DMS53 (cell line): ENCODE measurements at places on chromosomes 13 and 19.

GRCh38 chr13:94673851-94674250, 38.5 kb downstream of the SOX21 start:
- no peak for DNase-seq

GRCh38 chr19:34193876-34194275, 21.6 kb downstream of the LSM14A start:
- DNase-seq, result no peak

DNA sequence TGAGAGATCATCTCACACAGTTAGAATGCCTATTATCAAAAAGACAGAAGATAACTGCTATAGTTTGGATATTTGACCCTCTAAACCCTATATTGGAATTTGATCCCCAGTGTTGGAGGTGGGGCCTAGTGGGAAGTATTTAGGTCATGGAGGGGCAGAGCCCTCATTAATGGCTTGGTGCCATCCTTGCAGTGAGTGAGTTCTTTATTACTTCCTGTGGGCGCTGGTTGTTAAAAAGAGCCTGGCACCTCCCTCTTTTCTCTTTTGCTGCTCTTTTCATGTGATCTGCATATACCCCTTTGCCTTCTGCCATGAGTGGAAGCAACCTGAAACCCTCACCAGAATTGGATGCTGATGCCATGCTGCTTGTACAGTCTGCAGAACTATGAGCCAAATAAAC, 66.8 kb downstream of the TDRD3 start:
- no peak for DNase-seq

- no peak for DNase-seq
These were observed 25.1 kb upstream of the CD70 start for GRCh38 chr19:6616011-6616410.

DNA sequence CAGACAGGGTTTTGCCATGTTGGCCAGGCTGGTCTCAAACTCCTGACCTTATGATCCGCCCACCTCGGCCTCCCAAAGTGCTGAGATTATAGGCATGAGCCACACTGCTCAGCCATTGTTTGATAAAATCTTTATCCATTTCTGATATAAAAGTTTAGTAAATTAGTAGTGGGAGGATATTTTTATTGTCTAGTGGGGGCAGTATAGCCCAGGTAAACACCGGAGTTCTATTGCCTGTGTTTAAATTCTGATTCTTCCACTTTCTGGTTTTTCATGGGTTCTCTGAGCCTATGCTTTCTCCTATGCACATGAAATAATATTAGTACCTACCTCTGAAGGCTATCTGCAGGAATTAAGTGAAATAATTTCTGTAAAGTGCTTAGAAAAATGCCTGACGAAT, 20.1 kb upstream of the ARHGEF18 start:
- no peak for DNase-seq

DNA sequence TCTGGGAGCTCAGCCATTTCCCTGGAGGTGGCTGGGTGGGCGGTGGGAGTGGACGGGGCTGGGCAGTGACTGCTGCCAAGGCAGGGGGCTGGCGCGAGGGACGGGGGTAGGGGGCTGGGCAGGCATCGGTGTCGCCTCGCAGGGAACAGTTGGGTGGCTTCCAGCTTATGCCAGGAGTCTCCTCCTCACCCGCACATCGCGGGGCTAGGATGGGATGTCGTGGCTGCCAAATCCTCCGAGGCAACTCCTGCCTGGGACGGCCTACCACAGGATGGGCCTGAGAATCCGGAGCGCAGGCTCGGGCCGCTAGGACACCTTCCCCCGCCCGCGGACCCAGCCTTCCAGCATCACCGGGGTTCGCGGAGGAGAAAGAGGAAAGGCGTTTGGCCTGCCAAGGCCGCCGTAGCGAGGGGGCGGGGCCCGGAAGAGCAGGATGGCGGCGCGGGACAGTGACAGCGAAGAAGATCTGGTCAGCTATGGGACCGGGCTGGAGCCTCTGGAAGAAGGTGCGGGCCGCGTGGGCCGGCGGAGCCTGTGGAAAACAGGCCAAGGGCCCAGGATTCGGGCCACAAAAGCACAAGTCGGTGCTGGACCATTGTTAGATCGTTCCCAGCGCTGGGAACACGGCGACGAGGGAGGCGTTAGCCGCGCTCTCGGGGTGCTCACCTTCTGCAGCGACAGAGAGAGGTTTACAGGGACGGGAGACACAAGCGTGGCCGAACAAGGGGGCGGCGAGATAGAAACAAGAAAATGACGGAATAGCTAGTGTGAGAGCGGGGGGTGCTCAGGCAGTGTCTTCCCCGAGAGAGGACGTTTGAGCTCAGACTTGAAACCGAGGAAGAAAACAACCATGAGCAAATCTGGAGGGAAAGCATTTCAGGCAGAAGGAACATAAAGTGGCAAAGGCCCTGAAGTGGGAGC, at the start of gene GPATCH1:
TSS of gene GPATCH1 (plus strand) at position 421 of the 921 bp plus-strand sequence. CDS start at position 434, 13 bp downstream.
- DNase-seq, result peak; percentile 98

DNA sequence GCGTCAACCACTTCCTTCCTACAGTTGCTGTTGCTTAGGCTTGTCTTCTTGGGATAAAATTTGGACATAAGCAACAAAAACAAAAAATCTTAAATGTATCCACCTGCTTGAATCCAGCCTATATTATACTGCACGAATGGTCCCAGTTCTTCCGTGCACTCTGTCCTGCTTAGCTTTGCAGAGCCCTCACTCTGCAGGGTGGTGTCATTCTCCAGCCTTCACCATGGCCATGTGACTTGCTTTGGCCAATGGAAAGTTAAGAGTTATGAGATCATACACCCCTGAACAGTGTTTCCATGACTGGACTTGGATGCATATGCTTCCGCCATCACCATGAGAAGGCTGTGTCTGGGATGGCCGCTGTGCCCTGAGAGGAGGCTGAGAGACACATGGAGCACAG, 27.4 kb upstream of the SACS start:
- DNase-seq, result no peak

DNA sequence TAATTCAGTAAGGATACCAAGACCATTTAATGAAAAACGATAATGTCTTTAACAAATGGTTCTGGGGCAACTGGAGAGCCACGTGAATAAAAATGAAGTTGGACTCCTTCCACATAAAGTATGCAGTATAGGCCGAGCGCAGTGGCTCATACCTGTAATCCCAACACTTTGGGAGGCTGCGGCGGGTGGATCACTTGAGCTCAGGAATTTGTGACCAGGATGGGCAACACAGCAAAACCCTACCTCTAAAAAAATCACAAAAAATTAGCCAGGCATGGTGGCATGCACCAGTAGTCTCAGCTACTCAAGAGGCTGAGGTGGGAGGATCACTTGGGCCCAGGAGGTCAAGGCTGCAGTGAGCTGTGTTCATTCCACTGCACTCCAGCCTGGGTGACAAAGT, 20.6 kb upstream of the CD33 start:
- DNase-seq, result no peak

DNA sequence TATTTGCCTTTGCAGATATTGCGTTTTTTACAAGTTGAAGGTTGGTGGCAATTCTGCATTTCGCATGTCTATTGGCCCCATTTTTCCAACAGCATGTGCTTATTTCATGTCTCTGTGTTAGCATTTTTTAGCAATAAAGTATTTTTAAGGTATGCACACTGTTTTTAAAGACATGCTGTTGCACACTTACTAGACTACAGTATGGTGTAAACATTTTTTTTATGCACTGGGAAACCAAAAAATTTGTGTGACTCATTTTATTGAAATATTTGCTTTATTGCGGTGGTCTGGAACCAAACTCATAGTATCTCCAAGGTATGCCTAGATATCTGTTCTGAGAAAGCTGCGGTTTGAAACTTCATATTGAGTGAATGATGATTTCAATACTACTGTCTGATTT, 55.4 kb upstream of the RNF113B start:
- no peak for DNase-seq

GRCh38 chr13:50401049-50401505, 385.8 kb downstream of the KCNRG start:
- no peak for DNase-seq

- no peak for DNase-seq
These were observed 2.8 kb upstream of the PSPN start for GRCh38 chr19:6378486-6378885.
